ENCODE measurements at places on chromosomes 2 and 18. TPM values are rescaled to one million over a fixed set of nuclear protein-coding genes. Genes with fewer than 3 reads are reported as not detected.

The MRO gene
- 1.4 TPM for total RNA-seq

DNA sequence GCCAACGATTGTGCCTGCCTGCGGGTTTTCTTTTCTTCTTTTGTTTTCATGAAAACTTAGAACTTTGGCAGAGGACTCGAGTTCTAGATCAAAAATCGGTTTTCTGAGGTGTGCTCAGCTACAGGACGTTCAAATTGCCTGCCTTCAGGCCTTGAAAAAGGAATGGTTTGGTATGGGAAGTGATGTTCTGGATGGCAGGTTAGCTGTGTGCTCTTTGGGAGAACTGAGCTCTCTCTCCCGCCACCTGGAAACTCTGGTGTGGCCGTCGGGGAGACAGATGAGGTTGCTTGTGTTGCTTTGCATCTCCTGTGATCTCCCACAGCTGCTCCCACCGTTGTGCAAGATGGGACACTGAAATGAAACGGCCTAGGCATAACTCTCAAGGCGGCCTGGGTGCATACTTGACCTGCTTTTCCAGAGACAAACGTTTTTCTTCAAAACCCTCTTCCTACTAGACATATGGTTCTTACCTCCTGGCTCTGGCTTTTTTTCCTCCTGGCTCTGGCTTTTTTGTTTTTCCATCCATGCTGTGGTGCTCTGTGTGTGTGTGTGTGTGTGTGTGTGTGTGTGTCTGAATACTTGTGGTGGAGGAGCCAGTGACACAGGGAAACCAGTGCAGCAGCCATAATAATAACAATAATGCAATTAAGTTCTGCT, 2.0 kb downstream of the FMNL2 start:
- no peak for DNase-seq

- no peak for DNase-seq
These were observed 33.7 kb upstream of the WDR75 start for GRCh38 chr2:189407281-189408209.

DNA sequence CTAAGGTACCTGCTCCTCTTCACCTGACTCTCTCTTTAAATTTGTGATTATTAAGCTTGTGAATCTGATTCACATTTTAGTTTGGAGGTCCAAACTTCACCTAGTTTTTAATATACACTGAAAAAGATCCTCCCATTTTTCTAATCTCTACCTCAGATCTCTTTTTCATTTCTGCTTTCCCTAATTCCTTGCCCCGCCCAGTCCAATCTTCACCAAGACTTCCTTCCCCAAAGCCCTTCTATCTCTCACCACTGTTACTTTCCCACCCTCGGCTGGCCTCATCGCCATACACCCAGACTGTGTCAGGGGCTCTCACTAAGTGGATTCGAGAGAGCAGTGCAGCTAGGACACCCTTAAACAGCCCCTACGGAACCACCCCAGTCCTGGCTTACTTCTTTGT, 40.0 kb downstream of the LBH start:
- DNase-seq = peak; percentile 15

- no peak for DNase-seq
These were observed 204.4 kb downstream of the CCDC102B start for GRCh38 chr18:69002233-69002632.

GRCh38 chr2:220583725-220584124, 956.3 kb downstream of the SLC4A3 start:
- no peak for DNase-seq

GRCh38 chr2:160076241-160076640, 13.8 kb upstream of the PLA2R1 start:
- DNase-seq = no peak

DNA sequence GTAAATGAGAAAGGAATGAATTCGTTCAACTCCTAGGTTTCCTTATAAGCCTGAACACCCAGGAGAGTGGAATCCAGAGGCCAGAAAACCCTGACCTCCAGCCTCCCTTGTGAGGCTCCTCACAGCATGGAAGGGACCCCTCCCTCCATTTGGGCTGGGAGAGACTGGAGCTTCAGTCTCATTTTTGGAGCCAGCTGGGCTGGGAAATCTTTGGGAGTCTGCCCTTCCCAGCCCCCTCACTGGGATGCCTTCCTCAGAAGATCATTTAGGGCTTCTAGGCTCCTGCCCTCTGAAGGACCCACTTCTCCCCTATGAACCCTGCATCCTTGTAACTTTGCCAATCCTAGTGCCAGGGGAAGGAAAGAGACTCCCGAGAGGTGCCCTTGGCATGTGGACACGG, 346.1 kb downstream of the CYP26B1 start:
- DNase-seq = no peak

The TEKT4 gene
- total RNA-seq = 0.32 TPM

GRCh38 chr2:119819846-119820245, 60.1 kb downstream of the PTPN4 start:
- no peak for DNase-seq

DNA sequence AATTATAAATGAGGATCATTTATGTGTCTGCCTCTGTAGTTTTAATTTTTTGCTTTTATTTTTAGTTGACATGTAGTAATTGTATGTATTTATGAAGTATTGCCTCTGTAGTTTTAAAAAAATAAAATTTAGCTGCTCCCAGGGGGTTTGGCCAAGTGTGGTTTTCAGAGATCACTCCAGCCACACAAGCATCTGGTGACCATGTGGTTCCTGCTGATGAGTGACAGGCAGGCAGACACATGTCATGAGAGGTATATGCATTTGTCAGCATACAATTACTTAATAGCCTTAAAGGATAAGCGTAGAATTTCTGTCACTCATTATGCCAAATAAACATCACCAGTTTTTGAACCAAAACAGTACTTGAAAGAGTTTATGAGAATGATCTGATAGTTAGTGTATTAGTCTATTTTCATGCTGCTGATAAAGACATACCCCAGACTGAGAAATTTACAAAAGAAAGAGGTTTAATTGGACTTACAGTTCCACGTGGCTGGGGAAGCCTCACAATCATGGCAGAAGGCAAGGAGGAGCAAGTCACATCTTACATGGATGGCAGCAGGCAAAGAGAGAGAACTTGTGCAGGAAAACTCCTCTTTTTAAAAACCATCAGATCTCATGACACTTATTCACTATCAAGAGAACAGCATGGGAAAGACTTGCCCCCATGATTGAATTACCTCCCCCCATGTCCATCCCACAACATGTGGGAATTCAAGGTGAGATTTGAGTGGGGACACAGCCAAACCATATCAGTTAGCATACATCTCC, 29.6 kb downstream of the MREG start:
- no peak for DNase-seq

DNA sequence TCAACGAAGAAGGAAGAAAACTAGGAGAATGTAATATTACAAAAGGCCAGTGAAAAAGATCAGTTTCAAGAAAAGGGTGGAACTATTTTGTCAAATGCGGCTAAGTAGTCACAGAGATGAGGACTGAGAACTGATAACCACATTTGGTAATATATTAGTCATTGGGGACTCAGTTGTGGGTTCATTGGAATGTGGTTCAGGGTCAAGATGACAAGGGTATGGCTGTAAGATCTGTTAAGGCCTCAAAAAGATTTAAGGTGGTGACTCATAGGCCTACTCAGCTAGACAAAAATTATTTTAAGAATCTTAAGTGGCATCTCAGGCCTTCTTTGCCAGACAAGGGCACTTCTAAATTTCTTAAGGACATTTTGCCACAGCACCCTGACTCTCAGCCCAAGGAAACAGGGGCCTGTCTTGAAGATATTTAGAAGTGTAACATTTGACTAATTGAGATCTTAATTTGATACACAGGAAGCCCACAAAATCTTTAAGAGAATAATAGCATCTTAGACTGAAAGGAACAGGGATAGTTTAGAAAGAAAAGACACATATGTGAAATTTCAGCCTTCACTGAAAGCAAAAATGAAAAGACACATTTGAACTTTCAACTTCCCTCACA, 81.3 kb downstream of the STRADB start:
- no peak for DNase-seq

DNA sequence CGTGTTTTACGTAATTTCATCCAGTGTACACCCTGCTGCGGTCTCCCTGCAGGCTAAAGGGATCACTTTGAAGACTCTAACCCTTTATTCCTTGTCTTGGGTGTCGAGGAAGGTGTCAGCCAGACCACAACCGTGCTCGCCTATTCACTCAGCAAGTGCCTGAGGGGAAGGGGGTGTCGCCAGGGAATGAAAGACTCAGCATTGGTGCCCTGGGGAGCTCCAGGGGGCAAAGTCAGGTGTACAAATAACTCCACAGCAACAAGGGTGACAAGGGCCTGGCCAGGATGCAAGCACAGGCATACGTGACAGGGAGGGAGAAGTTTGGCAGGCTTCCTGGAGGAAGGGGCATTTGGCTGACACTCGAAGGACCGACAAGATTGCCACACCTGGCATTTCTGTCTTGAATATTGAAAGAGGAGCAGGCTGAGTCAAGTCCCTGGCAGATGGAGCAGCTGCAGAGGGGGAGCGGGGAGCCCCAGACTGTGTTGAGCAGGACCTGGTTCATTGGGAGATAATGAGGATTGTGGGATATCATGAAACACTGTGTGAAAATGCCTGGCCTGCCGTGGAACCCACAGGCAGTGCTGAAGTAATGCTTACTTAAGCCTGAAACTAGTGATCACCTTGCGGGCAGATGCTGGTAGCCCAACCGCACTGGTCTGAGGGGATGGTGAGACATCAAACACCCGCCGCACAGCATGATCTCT, 93.9 kb downstream of the RHOB start:
- DNase-seq = no peak

DNA sequence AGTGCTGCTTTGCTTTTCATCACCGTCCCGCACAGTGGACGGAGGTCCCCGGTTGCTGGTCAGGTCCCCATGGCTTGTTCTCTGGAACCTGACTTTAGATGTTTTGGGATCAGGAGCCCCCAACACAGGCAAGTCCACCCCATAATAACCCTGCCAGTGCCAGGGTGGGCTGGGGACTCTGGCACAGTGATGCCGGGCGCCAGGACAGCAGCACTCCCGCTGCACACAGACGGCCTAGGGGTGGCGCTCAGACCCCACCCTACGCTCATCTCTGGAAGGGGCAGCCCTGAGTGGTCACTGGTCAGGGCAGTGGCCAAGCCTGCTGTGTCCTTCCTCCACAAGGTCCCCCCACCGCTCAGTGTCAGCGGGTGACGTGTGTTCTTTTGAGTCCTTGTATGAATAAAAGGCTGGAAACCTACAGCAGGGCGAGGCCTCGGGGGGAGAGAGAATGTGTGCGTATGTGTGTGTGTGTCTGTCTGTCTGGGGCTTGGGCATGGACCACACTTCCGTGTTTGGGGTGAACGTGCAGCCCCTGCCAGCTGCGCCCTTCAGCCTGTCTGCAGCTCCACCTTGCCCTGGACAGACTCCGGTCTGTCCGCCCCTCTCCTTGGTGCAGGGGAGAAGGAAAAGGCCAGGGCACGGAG, 32.3 kb downstream of the GPC1 start:
- peak; percentile 69 for DNase-seq

DNA sequence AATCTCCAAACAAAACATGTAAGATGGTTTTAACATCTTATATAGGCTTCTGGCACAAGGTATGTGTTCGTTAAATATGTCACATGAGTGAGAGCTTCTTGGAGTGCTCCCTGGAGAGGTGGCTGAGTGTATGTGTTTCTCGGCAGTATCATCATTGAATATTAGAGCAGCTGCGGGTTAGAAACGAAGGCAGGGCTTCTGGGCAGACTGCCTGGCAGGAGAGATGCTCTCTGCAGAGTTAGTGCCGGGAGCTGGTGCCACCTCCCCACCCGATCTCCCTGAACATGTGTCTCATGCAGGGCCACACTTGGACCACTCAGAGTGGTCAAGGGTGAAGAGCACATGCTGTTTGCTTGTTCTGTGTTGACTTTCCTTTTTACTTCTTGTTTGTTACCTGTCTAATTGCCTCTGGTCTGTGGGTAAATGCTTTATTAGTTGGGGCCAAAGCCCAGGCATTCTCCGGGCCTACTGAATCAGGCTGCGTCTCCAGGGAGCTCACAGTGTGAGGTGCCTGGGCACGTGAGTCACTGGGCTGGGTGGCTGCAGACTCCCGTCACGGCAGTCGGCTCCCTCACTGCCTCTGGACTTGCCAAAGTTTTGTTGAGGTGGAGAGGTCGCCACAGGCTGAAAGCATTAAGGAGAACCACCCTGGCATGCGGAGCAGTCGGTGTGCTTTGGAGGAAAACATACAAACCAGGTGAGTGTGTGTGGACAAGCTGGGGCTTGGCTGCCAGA, 246.6 kb downstream of the FHOD3 start:
- no peak for DNase-seq

DNA sequence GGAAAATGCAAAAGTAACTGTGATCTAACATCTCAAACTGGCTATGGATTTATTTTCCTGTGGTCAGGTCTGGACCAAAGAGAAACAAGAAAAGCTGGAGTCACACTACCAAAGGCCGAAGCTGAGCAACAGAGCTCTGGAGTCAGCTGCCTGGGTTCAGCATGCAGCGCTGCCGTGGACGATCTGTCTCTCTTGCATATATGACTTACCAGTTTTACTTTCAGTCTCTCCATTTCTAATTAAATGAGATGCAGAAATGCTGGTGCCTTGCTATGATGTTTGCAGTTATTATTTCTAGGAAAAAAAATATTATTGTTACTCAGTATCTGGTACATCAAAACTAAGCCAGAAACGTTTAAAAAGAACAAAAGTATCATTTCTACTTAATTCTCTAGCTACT, 813.2 kb downstream of the RNF144A start:
- DNase-seq = no peak

Data from cardiac septum (tissue), 1 donor.